ENCODE measurements at places on chromosomes 1 and 21.

GRCh38 chr1:217149791-217150190 is 426.6 kb upstream of the ESRRG start:
- DNase-seq: no peak

- DNase-seq: peak; percentile 19
These were observed at the start of gene CRABP2 for GRCh38 chr1:156705321-156705917. Gene CRABP2, minus strand, starts transcription at chr1:156705583. Its CDS starts 137 bp downstream, at chr1:156705446.

DNA sequence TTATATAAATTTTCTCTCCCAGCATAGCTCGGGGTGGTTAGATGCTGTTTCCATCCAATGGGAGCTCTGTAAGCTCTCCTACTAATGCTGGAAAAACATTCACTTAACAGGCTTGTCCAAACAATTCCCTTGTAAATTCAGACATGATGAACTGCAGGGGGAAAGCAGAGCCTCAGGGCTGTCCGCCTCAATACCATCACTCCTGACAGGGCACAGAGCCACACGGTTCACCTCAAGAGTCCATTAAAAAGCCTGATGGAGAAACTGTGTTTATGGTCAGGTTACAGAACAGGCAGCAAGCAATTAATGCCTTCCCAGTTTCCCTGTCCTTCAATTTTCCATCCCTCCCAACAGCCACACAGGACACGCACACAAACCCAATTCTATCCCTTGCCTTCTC is 171.0 kb downstream of the BRINP2 start:
- no peak for DNase-seq

DNA sequence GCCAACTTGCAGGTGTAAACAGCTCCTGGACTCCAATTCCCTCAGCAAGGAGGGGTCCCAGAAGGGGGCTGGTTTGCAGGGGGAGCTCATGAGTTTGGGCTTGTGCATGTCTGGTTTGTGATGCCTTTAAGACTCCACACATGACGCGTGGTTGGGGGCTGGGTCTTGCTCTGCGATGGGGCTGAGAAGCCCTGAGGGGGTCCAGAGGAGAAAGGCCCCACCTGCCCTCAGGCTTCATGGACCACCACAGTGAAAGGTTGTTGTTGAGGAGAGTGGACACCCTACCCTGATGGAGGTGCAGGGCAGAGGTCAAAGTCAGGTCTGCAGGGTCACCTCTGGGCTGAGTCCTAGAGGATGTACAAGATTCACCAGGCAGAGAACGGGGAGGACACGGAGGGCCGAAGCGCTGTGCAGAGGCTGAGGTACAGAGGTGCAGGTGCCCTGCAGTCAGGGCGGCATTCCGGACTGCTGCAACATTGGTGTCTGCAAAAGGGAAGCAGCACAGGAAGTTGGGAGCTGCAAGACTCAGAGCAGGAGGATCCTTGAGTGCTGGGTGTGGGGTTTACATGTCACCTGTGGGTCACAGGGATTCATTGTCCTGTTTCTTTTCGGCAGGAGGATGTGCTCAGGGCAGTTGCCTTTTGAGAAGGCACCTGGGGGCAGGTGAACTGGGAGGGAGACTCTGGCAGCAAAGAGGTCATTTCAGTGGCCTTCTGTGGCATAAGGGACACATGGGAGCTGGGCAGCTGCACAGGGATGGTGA is 399.4 kb downstream of the PTPRU start:
- DNase-seq: no peak

DNA sequence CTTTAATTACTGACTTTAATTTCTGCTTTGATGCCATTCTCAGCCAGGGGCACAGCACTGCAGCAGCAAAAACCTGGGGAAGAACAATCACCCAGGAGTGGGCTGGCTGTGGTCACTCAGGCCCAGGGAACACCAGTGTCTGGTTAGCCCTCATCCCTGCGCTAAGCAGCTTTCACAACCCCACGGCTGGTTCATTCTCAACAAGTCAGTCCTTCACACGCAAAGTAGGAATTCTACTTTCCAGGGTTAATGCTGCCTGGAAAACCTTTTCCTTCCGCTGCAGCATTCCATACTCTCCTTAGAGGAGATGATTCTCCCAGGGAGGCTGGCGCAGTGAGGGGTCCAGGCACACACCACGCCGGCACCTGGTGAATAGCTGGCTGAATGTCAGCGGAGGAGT is 24.3 kb upstream of the KCNE1 start:
- no peak for DNase-seq

All from dermis blood vessel endothelial cell (primary cell).